ENCODE measurements at places on chromosomes 3 and 15.

DNA sequence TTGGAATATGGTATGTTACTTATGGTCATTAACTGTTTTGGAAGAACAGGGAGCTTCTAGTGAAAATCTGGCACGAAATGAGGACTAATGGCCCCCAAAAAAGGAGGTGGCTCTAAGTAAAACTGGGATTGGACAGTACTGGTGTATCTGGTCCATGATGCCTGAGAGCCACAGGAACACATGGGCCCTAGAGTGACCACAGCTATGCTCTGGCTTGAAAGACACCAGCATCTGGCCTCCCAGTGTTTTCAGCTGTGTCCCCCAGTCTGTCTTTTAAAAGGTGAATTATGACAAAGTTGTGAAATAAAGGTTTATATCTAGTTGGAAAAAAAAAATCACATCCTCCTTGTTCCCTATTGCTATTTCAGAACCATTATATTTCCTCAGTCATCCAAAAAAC is 64.5 kb downstream of the GSK3B start:
- DNase-seq, result no peak

- no peak for DNase-seq
Observed at GRCh38 chr3:53114412-53115074, 15.7 kb downstream of the RFT1 start.

GRCh38 chr3:159451067-159451466 is 537.6 kb upstream of the IL12A start:
- no peak for DNase-seq

DNA sequence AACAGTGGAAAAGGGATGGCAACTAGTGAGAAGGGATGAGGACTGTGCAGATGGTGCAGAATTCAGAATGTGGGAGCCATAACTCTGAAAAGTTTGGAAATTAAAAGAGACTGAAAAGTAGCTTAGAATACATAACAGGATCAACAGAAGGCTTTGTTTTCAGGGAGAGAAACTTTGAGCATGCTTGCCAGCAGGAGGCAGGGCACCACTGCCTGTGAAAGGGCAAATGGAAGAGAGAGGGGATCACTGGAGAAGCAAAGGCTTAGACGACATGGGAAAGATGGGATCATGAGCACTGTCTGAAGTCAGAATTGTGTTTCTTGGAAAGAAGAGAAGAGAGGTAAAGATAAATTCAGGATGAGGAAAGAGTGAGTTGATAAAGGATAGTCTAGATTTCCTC is 99.6 kb downstream of the ABI3BP start:
- no peak for DNase-seq

- DNase-seq, result no peak
Observed at GRCh38 chr3:167146911-167147310, 233.2 kb downstream of the ZBBX start.

DNA sequence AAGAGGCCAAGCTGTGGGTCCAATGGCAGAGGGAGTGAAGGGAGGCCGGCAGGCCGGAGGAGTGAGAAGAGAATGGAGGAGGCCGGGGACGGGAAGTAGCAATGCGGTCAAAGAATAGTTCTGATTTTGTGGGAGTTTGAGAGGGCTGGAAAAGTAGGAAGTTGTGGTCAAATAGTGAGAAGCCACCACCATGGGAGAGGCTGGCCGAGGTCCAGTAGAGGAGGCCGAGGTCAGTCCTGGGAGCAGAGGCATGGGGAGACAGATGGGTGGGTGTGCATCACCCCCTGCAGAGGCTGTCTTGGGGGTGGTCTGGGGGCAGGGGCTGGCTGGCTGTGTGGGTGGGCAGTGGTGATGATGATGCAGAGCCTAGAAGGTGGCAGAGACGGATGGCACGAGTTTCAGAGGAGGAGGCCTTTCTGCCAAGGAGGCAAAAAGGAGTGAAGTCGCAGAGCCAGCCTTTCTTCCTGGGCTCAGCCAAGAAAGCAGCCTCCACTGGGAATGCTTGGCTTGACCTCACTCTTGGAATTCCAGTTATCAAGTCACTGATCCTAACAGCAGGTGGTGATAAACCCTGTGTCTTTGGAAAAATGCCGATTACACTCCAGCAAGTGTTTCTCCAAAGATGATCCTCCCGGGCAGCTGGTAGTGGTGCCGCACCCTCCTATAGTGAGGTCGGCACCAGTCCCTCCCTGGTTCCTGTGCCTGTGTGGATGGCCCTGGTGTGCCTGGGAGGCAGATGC is 57.3 kb downstream of the ARNT2 start:
- no peak for DNase-seq

GRCh38 chr3:181868576-181869082 is 156.9 kb downstream of the SOX2 start:
- no peak for DNase-seq

GRCh38 chr3:57026944-57027343 is 33.5 kb upstream of the SPATA12 start:
- DNase-seq, result no peak

DNA sequence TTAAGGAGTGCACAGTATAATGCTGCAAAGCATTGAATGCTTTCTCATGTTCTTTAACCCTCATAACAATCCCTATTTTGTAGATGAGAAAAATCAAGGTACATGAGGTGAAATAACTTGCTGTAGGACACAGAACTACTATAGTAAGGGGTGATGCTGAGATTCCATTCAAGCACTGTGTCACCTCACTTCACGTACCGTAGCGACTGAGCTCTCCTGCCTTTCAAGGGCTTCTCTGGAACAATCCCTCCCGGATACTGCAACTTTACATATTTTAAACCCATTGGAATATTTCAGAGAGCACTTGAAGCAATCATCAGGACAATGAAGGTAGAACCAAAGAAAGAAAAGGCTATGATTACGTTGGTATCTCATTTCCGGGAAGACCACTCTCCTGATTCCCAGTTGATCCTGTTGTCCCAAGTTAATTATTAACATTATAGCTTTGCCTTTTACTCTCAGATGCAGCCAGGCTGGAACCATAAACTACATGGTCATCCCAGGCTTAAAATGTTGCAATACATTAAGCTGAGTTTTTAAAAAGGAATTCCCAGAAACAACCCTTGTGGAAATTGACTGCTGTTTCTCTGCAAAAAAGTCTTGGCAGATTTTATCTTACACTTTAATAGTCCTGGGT is 252.2 kb upstream of the IGF1R start:
- no peak for DNase-seq

- peak; percentile 47 for DNase-seq
Observed at GRCh38 chr3:52455283-52456168, at the start of gene NISCH. Gene NISCH (plus strand): TSS chr3:52455604. CDS start chr3:52455642, 38 bp downstream.
